ENCODE measurements at places on chromosomes 6 and 20.

DNA sequence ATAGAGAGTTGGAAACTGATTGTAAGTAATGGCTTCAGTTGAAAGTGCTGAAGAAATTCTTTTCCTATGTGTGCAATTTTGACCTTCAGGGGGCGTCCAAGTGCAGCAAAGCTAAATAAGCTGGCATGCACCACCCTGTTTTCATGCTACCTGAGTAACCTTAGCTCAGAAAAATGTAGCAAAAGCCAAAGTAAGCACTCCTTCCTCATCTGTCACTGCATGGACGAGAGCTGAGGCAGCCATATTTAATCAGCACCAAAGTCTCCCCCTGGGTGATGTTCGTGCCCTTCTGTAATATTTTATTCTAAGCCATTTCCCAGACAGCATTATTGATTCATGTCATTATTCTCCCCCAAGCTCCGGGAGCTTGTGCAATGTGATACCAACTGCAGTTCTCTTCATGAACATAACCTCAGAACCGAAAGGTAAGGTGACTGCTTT, 123.1 kb downstream of the RPS12 start:
- DNase-seq, result no peak

GRCh38 chr6:90216072-90216977, 80.3 kb downstream of the BACH2 start:
- DNase-seq, result no peak

DNA sequence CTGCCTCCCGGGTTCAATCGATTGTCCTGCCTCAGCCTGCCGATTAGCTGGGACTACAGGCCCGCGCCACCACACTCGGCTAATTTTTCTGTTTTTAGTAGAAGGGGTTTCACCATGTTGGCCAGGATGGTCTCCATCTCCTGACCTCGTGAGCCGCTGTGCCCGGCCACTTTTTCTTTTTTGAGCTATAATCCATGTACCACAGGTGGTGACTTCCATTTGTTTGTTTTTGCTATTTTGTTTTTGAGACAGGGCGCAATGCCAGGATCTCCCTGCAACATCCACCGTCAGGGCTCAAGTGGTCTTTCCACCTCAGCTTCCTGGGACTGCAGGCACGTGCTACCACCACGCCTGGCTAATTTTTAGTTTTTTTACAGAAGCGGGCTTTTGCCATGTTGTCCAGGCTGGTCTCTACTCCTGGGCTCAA, 8.5 kb downstream of the HSPA1B start:
- no peak for DNase-seq

GRCh38 chr20:38608188-38608587, 6.6 kb downstream of the ARHGAP40 start:
- no peak for DNase-seq

- no peak for DNase-seq
Observed at GRCh38 chr6:148836751-148837150, 89.9 kb downstream of the UST start.

DNA sequence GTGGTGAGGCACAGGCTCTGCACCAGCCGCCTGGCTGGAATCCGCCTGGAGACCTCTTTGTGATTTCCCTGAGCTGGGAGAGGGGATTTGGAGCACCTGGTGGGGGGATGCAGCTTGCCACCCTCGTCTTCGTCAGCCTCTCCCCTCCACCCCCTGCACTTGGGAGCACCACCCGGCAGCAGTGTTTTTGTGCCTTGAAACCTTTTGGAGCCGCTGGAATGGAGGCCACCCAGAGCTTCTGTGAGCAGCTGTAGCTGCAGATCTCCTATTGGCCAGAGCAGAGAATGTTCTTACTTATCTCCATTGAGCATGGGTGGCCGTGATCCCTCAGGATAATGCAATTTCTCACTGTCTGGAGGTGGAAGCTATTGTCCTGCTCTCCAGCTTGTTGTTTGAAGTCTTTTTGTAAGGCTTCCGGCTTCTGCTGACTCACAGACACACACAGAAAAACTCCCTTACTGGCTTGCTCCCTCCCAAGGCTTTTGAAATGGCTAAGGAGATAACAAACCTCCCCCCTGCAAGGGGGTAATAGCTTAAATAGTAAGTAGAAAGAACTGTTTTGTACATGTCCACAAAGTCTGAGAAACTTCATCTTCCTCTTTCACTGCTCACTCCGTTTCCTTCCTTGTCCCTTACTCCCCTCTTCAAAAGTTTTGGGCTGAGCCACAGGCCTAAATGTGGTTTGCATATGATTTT, 271.2 kb downstream of the PRL start:
- DNase-seq, result no peak

- no peak for DNase-seq
Observed at GRCh38 chr6:37168811-37169495, 999 bp upstream of the PIM1 start.

GRCh38 chr6:128508588-128509296, 11.7 kb downstream of the PTPRK start:
- DNase-seq, result no peak

DNA sequence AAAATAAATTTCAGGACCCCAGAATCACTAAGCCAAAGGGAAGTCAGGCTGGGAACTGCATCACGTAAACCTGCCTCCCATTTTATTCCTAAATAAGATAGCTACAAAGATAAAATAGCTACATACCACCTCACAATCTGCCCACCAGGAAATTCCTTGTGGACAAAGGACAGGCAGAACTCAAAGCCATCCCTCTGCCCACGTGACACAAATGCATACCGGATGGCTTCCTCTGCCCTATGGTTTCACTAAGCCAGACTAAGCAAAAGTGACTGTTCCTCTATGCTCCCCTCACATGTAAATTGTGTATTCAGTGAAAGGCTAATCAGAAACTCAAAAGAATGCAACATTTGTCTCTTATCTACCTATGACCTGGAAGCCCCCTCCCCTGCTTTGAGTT, 15.0 kb downstream of the MBOAT1 start:
- no peak for DNase-seq

GRCh38 chr20:41320441-41320840, 2.9 kb upstream of the ZHX3 start:
- DNase-seq, result no peak

DNA sequence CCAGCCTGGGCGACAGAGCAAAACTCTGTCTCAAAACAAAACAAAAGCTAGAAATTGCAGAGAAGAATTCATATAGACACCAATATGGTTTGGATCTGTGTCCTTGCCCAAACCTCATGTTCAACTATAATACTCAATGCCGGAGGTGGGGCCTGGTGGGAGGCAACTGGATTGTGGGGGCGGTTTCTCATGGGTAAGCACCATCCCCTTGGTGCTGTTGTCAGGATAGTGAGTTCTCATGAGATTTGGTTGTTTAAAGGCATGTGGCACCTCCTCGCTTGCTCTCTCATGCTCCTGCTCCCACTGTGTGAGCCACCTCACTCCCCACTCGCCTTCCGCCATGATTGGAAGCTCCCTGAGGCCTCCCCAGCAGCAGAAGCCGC, 15.2 kb downstream of the NINL start:
- no peak for DNase-seq

- DNase-seq, result no peak
Observed at GRCh38 chr6:14772188-14772587, 473.7 kb upstream of the JARID2 start.

DNA sequence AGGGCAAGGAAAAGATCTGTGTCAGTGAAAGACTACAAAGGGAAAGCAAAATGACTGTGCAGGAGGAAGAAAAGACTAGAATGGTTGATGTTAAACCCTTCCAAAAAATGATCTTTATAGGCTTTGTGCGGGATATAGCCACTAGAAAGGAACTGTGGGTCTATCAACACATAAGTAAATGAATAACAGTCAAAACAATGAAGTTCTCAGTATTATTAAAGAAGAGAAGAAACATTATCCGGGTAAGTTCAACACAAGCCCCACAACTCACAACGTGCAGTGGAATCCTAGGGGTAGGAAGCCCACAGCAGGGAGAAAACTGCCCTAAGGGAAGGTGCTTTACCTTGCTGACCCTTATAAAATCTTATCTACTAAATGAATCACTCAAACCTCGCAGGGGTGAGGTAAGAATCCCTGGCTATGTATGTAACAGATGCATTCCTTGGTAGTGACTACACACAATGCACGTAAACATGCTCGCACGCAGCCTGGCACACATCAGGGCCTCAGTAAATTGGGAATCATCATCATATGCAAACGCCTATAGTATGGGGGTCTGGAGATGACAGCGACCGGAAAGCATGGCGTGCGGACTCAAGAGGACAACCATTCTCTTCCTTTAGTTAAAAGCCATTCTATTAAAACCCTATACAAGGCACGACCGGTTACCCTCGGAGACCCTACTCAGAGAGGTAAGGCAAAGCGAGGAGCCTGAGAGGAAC, 11.3 kb downstream of the TFAP2A start:
- DNase-seq, result no peak

DNA sequence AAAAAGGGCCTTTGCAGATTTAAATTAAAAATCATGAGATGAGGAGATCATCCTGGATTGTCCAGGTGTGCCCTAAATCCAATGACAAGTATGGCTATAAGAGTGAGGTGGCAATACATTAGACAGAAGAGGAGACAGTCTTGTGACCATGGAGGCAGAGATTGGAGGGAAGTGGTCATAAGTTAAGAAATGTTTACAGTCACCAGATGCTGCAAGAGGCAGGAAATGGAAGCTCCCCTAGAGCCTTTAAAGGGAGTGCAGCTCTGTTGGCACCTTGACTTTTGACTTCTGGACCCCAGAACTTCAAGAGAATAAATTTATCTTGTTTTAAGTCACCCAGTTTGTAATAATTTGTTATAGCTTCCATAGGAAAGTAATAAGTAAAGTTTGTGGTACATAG, 61.1 kb downstream of the HMGN3 start:
- DNase-seq, result no peak

- DNase-seq, result no peak
Observed at GRCh38 chr20:17799575-17800227, 99.9 kb downstream of the BANF2 start.

DNA sequence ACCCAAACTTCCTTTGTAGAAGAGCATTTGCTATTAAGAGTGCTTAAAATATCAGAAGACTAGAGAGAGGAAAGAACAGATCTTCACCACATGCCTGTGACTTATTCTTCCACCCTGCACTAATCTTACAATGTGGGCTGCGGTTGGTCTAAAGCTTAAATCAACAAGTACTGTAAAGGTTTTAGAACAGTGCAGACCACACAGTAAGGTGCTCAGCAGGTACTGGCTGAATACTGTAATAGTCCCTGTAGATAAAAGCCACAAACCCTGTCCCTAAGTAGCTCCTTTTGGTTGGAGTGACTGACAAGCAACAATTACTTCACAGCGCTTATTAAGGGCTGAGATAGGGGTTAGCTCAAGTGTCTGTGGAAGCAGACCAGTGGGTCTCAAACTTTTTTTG, 972 bp upstream of the PHF3 start:
- no peak for DNase-seq

DNA sequence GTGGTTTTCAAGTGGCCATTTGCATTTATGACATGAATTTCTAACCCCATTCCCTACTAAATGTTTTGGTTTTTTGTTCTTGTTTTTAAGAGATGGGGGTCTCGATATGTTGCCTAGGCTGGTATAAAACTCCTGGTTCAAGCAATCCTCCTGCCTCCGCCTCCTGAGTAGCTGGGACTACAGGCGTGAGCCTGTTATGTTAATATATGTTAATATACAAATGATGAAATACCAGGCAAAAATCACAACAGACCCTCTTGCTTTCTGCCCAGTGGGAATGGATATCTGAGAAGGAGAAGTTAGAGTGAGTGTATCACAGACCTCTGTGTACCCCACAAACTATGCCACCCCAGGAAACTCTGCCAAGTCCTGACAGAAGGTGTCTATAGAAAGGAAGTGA, 66.2 kb downstream of the CDC40 start:
- DNase-seq, result no peak

DNA sequence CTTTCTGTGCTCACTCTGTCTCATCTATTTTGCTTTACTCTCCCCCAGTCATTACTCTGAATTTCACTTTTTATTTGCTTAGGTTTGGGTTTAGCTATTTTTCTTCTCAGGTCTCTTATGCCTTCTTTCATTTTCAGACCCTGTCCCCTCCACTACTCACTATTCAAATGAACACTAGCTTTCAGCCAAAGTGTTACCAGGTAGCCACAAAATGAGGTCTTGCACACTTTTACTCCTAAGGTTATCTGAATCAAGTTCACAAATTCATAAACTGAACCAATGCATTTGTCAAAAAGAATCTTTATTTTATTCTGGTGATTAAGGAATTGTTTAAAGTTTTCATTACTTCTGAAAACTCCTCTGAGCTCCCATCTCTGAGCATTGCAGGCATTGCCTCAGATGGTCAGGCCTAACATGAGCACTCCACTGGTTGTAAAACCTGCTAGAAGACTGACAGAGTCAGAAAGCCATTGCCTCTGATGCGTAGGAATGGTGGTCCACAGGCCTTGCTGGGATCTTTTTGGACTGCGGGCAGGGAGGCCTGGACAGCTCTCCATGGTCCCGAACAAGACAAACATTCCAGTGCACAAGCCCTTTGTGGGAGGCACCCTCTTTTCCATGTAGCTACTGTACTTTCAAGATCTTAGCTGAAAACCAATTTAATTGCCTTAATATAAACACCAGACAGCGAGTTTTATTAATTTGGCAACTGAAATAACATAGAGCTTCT, 48.5 kb downstream of the FYN start:
- DNase-seq, result no peak

DNA sequence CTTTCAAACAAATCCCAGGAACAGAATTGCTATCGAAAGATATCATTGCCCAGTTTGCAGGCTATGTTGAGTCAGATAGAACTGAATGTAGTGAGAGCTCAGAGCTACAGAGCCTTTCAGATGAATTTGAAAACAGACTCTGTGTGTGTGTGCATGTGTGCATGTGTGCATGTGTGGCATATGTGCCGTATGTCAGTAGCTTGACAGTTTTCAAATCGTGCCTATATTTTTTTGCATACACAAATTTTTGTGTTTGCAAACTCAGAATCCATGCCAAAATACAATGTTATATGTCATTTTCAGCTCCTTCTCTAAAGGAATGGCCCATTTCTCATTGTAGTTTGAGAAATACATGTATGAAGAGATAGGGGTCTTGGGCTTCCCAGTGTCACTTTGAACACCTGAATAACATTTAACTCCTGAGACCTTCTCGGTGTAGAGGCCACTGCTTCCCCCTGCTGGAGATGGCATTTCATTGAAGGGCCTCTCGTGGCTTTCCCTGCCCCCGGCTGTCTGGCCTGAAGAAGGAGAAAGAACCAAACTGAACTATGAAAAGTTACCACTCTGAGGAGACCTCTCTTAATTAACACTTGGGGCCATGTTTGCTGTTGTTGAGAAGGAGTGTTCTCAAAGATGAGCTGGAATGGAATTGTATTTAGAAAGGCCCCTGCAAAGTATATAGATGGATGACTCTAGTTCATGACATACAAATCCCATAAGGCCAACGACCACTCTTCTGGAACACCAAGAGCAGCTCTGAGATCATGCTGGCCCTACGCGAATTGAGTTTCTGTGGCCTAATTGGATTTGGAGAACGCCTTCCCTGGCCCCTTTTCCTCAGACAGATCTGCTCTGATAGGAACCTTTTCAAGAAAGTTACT, 58.7 kb downstream of the VAPB start:
- DNase-seq, result no peak

DNA sequence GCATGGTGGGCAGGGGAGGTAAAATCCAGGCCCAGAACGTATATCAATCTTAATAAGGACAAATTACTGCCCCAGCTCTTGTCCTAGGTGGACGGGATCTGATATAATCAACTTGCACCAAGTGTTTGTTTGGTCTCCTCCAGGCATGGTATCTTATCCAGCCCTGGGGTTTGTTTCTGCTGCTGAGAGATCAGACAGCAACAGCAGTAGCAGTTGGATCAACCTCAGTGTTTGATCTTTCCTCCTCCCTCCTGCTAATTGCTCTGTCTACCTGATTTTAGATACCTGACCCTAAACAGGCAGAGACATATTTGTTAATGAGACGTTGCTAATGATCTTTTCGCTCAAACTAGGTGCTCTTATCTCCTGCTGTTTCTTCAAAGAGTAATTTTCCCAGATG, 100.4 kb upstream of the BACH2 start:
- no peak for DNase-seq
